ENCODE measurements at places on chromosomes 1 and 21.

DNA sequence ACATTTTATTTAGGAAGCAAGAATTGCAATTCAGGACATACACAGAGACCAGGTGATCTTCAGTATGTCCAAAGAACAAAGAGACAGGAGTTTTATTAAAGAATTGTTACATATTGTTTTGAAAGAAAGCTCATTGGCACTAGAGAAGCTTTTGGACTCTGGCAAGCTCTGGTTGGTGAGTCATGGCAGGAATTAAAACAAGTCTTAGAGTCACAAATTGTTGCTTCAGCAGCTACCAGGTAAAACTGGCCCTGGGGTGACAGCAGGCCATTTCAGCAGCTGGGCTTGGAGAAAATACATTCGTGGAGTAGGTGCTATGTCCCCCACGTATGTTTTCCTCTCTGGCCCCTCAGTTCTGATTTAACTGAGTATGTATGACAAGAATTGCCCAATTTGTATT, 58.8 kb downstream of the MAP3K21 start:
- no peak for DNase-seq

GRCh38 chr21:27423038-27423437, 456.1 kb upstream of the ADAMTS5 start:
- no peak for DNase-seq

DNA sequence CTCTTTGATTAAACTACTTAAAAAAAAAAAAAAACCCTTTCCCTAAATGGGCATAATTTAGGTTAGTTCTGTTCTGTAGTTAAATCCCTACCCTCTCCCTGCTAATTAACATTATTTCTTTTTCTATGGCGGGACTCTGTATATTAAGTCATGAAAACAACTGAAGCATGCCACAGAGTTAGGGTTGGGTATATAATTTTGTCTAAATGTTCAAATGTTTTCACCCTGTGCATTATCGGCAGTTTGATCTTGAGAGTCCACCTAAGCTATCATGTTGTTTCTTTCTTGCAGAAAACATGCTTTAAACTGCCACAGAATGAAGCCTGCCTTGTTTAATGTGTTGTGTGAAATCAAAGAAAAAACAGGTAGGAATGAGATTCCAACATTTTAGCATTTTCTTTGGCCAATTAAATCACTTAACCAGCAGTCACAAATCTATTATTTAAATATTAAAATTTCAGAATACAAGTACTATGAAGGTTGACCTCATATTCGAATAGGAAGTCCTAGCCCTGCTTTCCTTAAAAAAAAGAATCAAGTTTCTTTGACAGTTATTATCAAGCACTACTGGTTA, 4.0 kb downstream of the PBX1 start:
- no peak for DNase-seq

DNA sequence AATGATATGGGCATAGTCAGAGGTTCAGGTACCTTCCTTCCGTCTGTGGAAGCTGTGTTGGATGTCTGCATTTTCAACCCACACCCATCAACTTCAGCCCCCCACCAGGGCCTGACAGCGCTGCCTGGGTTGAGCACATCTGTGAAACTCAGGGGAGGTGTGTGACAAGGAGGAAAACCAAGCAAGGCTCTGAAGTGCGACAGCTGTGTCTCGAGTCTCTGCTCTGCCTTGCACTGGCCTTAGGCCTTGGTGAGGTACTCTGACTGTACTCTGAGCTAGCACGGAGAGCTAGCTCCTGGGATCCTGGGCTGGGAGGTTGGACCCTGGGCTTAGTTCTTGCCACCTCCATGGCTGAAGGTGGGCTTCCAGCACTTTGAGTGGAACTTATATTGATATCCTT, 9.1 kb downstream of the VANGL2 start:
- DNase-seq = no peak

DNA sequence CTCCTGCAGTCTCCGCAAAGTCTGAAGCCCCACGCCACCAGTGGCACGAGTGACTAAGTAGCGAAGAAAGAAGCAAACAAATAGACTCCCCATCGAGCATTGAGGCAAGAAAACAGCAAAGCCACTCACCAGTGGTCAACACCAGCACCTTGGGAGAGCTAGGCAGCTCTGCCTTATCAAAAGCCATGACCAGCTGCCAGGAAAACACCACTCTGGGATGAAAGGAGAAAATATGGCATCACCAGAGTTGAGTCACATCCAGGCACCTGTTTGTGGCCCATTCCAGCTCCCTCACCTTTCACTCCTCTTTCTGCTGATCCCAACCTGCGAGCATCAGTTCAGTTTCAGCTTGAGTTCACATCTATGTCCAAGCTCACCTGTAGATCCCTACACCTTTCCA, 17.2 kb downstream of the PDZK1 start:
- no peak for DNase-seq

GRCh38 chr1:204473400-204473965, 21.1 kb downstream of the PIK3C2B start:
- no peak for DNase-seq

DNA sequence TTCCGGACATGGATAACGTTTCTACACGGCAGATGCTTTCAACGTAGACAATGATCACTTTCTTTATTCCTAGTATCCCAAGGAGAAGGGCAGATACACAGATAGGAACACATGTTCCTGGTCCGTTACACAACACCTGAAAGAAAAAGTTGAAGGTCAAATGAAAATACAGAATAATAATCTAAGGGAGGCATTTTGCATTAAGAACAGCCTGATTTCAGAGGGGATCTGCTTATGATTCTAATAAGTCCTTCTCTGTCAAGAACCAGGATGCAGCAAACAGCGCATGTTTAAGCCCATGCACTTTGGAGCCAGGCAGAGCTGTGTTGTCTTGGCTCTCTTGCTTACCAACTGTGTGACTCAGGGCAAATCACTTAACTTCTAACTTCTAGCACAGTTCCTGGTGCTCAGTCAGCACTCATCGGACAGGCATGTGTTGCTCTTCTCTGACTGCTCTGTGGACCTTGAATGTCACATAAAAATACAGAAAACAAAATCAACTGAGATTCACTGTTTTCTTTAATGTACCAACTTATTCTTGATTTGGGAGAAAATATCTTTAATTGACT, 56.3 kb upstream of the CNN3 start:
- no peak for DNase-seq

- no peak for DNase-seq
Observed at GRCh38 chr1:99457381-99458165, 188.3 kb upstream of the PALMD start.

DNA sequence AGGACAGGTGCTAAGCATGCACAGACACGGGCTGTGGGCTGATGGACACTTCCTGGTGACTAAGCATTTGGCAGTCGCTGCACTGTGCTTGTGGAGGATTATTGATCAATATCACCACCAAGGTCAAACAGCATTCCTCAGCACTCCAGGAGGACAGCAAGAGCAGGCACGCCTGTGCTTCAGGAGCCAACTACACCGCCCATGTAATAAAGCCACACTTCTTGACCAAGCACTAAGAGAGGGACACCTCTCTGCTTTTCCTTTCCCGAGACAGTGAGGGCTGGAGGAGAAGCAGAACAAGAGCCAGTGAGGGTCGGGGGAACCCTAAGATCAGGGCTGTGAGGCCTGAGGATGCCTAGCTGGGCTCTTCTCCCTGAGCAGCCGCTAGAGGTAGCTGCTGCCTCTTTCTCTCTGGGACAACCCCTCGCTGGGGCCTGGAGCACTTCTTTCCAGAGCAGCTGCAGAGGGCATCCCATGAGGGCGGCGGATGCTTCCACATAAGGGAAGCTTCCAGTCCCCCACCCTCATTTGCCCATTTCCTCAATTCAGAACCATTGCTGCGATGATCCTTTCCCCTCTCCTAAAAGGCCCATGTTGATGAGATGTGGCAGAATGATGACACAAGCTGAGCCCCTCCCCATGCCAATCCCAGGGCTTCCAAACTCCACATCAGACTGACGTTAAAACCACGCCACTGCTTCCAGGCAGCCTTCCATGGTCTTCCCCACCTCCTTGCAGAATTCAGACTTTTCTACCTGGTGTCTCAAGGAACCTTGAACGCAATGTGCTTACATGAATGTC, 19.1 kb downstream of the RAB7B start:
- no peak for DNase-seq

DNA sequence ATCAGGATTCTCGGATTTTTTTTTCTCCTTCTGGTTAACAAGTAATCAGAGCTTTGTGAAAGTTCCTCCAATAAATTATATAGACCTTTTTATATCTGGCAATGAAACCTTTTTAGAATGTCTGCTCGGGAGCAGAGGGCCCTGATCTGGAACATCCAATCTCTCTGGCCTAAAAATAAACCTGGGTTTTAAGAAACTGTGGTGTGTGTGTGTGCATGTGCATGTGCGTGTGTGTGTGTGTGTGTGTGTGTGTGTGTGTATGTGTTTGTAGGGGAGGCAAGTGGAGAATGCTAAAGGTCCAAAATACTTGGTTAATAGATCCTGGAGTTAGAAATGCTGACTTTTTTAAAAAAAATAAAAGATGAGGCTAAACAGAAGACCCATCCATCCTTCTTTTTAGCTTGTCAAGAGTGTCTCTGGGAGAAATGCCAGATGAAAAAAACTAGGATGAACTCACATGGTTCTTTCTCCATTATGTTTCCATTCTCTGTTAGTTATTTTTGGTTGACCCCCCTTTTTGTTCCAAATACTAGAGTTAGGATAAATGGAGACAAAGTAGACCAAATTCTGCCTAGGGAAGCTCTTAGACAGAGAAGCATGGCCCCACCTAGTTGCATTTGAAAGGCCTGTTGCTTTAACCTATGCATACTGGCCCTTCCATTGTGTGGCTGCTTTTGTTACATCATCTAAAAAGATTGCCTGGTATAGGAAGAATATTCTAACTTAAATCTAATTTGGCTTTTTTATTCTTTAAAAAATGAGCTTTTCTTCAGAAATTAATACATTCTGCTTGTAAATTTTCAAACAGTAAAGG, 175.9 kb downstream of the PAPPA2 start:
- no peak for DNase-seq

DNA sequence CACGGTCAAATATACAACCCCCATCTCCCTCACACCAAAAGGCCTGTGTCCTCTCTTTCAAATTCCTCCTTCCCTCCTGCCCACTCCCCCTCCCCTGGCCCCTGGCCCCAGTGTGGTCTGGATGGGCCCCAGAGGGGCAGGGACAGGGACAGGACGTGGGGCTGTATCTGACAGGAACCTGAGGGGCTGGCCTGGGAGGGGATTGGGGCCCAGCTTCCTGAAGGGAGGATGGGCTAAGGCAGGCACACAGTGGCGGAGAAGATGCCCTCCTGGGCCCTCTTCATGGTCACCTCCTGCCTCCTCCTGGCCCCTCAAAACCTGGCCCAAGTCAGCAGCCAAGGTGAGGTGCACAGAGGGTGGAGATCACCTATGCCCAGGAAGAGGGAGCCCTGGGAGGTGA, at the start of gene MPL:
TSS of gene MPL (plus strand) at position 231 of the 400 bp plus-strand sequence. CDS start at position 262, 31 bp downstream.
- no peak for DNase-seq

DNA sequence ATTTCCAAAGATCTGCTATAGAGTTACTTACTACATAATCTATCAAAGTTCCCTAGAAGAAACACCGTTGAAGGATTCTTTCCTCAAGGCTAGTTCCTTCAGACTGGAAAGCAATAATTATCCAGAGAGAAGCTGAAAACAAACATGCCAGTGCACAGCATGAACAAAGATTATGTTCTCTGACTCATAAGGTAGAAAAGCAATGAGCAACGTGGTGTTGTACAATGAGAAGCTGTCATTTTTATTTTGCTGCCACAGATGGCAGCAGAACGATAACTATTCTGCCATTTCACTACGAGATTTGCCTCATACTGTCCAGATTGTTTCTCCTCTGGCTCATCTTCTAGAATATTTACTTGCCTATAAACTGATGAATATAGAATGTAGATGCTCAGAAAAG, 10.7 kb downstream of the EXTL2 start:
- DNase-seq = no peak

- DNase-seq = no peak
Observed at GRCh38 chr1:29275435-29275834, 39.1 kb downstream of the PTPRU start.

GRCh38 chr1:243500512-243500911, 244.7 kb downstream of the SDCCAG8 start:
- no peak for DNase-seq

DNA sequence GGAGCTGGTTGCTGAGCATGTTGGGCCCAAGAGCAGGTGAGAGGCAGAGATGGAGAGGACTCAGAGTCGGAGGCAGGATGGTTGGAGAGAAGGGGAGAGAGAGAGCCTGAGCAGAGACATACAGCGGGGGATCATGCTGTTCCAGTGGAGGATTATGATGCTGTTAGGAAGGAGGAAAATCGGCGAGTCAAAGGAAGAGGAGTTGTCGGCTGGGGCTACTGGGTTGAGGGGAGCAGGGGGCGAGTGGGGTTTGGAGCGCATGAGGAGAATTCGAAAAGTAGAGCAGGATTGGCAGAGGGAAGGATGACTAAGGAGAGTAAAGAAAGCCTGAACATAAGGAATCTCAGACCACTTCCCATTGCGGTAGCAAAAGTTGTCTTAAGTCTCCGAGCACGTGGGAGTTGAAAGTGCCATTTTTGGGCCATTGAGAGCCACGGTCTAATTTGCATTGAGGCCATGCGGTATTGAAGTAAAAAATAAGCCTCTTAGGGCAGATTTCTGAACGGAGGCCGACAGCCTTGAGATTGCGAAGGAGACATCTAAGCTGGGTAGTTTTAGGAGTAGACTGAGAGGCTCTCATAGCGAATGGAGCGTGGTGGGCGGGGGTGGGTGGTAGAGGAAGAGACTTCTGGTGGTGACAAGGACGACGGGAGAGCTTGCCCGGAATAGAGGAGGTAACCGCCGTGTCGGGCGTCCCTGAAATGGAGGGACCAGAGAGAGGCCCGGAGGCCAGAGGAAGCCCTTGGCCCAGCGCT, 140.4 kb upstream of the ETV3 start:
- DNase-seq = no peak

DNA sequence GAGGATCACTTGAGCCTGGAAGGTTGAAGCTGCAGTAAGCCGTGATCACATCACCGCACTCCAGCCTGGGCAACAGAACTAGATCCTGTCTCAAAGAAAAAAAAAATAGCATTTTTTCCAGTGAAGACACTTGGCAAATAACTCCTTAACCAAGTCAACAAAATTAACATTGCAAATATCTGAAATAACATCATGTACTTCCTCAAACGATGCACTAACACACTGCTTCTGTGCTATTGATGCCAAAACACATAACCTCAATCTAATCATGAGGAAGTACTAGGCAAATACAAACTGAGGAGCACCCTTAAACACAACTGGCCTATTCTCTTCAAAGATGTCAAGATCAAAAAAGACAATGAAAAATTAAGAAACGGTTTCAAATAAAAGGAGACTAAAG, 32.3 kb downstream of the PABPC4 start:
- DNase-seq = no peak

Measured in activated CD4-positive, CD25-positive, alpha-beta regulatory T cell (primary cell).